ENCODE measurements at places on chromosomes 1 and 21. TPM values are rescaled to one million over a fixed set of nuclear protein-coding genes. Genes with fewer than 3 reads are reported as not detected.
A peak's percentile ranks its signal among the peaks of the same experiment; 100 is the strongest.

- no peak for DNase-seq
Measured at GRCh38 chr1:26156285-26157038, 2.4 kb upstream of the FAM110D start.

DNA sequence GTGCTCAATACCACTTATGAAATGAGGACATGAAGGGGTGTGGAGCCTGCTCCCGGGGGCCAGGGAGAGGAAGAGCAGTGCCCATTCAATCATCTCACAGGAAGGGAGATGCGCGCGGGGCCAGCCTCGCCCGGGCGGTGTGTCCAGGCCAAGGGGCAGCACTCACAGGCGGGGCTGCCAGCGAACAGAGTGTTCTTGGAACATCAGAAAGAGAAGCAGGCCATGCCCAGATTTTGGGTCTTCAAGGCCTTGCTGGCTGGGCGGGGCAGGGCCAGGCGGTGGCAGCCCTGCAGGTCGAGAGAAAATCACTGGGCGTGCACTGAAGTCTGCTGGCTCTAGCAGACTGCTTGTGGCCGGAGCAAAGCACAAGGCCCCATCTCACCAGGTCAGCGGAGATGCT, 168.6 kb downstream of the PRDM16 start:
- DNase-seq = no peak

DNA sequence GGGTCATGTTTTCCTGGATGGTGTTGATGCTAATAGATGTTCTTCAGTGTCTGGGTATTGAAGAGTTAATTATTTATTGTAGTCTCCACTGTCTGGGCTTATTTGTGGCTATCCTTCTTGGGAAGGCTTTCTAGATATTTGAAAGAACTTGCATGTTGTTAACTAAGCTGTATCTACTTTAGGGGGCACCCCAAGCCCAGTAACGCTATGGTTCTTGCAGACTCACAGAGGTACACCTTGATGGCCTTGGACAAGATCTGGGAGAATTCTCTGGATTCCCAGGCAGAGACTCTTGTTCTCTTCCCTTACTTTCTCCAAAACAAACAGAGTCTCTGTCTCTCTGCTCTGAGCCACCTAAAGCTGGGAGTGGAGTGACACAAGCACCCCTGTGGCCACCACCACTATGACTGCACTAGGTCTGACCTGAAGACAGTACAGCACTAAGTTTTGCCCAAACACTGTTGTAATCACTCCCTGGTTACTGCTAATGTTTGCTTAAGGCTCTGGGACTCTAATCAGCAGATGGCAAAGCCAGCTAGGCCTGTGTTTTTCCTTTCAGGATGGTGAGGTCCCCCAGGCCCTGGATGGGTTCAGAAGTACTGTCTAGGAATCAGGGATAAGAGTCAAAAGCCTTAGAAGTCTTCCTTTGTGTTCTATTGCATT, 76.5 kb upstream of the C1orf21 start:
- no peak for DNase-seq

DNA sequence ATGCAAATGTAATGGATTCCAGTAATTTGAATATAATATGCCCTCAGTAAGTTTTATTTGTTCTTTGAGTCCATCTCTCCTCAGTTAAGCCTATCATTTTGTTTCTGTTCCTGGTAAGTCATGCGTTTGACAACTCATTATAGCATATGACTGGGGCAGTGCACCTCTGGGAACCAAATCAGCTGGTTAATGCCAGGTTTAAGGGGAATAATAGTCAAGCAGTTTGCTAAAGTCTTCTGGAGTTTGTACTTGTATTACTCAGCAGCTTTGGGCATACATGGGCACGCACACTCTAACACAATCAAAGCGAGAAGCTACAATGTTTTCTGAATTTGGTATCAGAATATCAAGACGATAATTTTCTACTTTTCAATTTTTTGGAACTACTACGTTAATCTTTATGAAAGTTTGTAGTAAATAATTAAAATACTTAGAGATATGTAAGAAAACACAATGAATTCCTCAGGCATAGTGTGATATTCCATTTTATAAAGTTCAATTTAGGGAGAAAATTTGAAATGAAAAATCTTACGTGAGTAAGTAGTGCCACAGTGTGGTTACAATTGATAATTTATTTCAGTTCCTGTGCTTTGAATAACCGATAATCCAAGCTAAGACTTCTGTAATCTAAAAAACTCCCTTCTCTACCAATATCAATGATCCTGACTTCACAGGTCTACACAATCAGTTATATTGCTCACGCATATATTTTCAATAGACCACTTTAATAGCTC, 43.8 kb upstream of the KCTD3 start:
- DNase-seq = no peak

DNA sequence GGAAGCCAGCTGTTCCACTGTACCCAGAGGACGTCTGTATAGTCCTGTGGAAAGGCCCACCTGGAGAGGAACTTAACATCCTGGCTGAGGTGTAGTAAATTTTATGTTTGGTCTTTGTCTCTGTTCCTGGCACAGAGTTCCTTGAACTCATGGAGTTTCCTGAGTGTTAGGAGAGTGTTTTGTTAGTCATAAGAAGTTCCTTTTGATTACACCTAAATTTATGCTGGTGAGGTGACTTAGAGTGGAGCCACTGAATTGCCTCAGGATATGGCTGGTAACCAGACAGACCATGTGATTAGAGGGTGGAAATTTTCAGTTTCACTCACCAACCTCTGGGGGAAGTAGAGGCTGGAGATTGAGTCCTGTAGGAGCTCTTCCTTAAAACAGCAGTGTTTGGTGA, 57.9 kb downstream of the RASAL2 start:
- DNase-seq = no peak

Gene REN
- total RNA-seq = not detected

Gene TCHH
- not detected for total RNA-seq

- no peak for DNase-seq
Measured at GRCh38 chr1:86016076-86016759, 140.4 kb downstream of the COL24A1 start.

Gene NOS1AP
- total RNA-seq = 0.06 TPM

DNA sequence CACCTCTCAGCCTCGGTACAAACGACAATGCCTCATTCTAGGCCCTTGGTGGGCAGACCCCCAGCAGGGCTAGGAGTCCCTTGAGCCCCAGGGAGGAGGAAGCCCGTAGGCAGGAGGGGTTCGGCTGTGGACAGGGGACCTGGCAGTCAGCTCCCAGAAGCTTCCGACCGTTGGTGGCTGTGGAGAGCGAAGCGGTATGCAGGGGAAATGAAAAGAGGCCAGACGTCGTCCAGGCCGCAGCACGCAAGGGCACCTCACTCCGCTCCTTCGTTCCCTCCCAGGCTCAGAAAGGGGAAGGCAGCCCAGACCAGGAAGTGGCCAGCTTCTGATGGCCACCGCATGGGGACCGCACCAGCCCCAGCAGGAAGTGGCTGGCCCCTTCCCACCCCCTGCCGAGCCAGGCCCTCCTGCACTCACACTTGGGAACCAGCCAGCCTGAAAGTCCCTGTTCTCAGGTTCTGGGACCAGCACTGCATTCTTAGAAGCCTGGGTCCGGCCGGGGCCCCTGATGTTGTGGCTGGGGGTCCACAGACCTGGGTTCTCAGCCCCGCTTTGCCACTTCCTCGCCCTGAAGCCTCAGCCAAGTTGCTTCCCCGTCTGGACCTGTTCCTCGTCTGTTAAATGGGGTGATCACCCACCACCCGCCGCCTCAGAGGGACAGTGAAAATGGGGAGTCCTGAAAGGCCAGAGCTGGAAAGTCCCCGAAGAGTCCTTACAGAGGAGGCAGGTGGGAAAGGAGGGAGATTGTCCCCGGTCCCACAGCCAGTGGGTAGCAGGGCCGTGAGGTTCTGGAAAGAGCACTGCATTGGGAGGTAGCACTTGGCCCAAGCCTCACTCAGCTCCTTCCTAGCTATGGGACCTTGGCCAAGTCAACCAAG, 104.0 kb upstream of the RUNX3 start:
- peak; percentile 1 for DNase-seq

DNA sequence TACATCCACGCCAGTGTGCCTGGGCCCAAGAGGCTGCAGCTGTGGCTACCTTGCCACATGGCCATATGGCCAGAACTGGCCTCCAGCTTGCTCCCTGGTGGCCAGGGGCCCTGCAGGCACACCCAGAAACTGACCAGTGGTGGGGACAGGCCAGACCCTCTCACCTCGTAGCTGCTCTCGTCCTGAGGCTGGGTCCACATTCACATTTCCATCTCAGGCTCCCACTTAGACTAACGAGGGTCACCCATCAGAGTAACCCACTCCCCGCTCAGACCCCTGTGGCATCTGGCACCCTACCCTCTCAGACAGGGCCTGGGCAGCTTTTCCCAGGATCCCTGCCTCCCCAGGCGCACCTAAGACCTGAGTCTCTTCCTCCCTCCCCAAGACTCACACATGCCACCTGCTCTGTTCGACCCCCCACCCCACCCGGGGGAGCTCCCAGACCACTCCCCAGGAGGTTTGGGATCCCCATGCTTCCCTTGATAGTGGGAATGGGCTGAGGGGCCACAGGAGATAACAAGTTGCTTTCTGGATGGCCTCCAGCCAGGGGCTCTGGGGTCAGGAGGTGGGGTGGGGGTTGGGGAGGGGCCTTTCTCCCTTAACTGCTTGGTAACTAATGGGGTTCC, 21.3 kb upstream of the RNU1-4 start:
- no peak for DNase-seq

Gene PADI1
- total RNA-seq = not detected

GRCh38 chr1:109821221-109821669, 57.5 kb upstream of the EPS8L3 start:
- no peak for DNase-seq

- DNase-seq = no peak
Measured at GRCh38 chr1:41355761-41356160, 5.5 kb upstream of the FOXO6 start.

DNA sequence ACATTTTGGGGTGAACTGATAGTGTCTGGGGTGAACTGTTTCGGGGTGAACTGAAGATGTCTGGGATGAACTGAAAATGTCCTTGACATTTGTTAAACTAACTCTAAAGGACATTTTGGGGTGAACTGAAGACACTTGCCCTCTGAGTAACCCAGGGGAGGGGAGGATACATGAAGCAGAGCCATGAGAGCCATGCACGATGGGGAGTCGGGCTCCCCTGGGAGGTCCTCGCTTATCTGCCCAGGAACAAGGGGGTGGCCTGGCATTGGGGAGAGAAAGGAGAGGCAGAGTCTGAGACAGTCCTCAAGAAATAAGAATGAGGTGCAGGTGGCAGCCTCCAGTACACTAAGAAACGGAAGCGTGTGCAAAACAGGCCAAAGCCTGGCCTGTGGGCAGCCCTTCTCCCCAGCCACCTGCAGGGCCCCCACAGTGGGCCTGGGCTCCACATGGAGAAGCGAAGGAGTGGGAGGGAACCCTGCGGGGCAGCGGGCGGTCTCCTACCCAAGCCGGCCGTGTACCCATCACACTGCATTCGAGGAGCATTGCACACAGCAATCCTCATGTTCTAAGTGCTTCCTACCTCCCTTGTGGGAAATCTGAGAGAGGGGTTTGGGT, 24.2 kb downstream of the RSPH1 start:
- no peak for DNase-seq

Gene TNFRSF18
- 1.2 TPM for total RNA-seq

GRCh38 chr1:29811727-29812407, 575.5 kb downstream of the PTPRU start:
- DNase-seq = no peak

Gene KCNC4
- 4.8 TPM for total RNA-seq

DNA sequence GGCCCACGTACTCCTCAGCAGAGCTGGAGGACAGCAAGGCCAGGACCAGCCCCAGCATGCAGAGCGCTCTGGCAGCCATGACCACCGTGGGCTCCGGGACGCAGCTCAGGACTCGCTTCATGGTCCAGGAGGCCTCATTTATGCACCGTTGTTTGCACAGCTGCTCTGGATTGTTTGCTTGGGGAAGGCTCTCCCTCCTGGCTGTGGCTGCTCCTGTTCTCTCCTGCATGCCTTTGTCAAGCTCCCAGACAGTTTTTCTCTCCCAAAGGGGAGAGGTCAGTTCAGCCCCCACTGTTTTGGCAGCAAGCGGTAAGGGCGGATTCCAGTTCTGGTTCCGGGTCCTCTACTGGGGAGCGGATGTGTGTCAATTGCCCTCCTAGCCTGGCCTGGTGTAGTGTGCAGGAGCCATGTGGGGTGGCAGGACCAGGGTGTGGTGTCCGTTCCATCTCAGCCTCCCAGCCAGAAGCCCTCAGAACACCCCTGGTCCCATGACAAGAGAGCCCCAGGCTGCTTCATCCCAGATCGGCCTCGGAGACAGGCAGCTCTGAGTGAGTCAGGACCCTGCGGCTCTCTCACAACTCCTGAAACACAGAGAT, at the start of gene TFF3:
TSS of gene TFF3 (minus strand) at position 114 of the 596 bp plus-strand sequence. CDS start at position 79, 35 bp downstream.
- no peak for DNase-seq

- no peak for DNase-seq
Measured at GRCh38 chr1:50417507-50417906, 5.7 kb downstream of the DMRTA2 start.

- DNase-seq = peak; percentile 47
Measured at GRCh38 chr1:111592389-111593361, 26.9 kb upstream of the RAP1A start.

DNA sequence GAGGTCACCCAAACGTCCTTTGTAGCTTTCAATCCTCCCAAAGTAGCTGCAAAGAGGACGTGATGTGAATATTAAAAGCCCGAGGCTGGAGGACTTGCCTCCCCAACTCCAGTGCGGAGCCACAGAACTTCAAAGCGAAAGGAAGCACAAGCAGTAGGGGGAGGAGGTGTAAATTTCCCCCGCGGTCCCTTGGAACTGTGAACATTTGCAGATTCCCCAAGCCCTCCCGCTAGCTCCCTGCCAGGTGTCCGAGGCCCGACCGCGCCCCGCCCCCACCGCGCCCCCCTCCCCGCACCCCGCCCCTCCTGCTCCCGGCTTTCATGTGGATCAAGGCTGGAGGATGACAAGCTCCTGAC, 41.5 kb upstream of the HAO2 start:
- DNase-seq = no peak

DNA sequence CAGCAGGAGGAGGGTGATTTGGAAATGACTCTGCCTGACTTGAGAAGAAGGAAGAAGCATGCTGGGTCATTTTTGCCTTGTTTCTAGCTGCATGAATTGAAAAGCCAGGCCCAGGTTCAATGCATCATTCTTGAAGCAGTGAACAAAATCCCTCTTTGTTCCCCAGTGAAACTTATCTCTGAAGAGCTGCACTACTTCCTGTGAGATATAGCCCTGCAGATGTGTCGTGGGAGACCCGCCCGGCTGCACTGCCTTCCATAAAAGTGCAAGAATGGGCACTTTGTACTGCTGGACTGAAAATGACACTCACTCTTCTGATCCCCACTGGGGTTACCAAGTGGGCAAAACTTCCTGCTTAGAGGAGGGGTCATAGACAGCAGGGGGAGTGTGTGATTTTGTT, 249.2 kb upstream of the NFIA start:
- DNase-seq = no peak

Gene IL22RA1
- not detected for total RNA-seq
